ENCODE measurements at places on chromosomes 5 and 9.

GRCh38 chr9:92942688-92943616, 4.4 kb upstream of the FGD3 start:
- DNase-seq = no peak
- no peak overlapping the region for H3K27ac ChIP-seq
- no peaks in the 10 kb centered on the region for H3K27me3 ChIP-seq
- peaks cover 3% of the 10 kb centered on the region for H3K4me1 ChIP-seq

- H3K4me1 ChIP-seq = no peaks in the 10 kb centered on the region
- H3K27me3 ChIP-seq = no peaks in the 10 kb centered on the region
- no peak for DNase-seq
- H3K36me3 ChIP-seq = no peaks in the 10 kb centered on the region
- no peak overlapping the region for H3K4me3 ChIP-seq
Observed at GRCh38 chr5:93359296-93359959, 221.6 kb downstream of the NR2F1-AS1 start.

GRCh38 chr5:172640822-172641358, at the start of gene NEURL1B:
NEURL1B (plus strand) TSS chr5:172641263; CDS start chr5:172641407, 144 bp downstream.
- no peak for DNase-seq
- H3K4me1 ChIP-seq = peaks cover 2% of the 10 kb centered on the region
- H3K4me3 ChIP-seq = peak within 1 kb of the TSS; percentile 90

- H3K4me3 ChIP-seq = no peak overlapping the region
- no peak overlapping the region for H3K27ac ChIP-seq
- no peaks in the 10 kb centered on the region for H3K4me1 ChIP-seq
- DNase-seq = no peak
- H3K36me3 ChIP-seq = peaks cover 16% of the 10 kb centered on the region
Observed at GRCh38 chr9:35001285-35001677, 11.7 kb downstream of the DNAJB5 start.

DNA sequence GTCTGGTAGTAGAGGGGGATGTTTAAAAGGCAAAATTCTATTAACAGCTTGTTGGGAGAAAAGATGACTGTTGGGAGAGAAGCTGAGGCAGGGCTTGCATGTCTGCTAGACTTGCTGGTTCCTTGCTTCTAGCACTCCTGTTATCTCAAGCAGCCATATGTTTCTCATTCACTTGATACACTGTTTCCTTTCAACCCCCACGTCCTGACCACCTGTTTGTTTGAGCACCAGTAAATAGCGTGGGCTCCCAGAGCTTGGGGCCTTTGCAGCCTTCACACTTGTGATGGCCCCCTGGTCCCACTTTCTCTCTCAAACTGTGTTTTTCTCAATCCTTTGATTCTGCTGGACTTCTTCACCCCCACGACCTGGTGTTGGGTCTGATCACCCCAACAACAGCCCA, 111.7 kb upstream of the TMEM161B start:
- H3K27me3 ChIP-seq = no peaks in the 10 kb centered on the region
- DNase-seq = no peak
- H3K36me3 ChIP-seq = no peaks in the 10 kb centered on the region
- H3K27ac ChIP-seq = no peak overlapping the region
- no peak overlapping the region for H3K4me3 ChIP-seq

GRCh38 chr5:150431574-150431973, 18.0 kb downstream of the RPS14 start:
- H3K27ac ChIP-seq = no peak overlapping the region
- no peaks in the 10 kb centered on the region for H3K4me1 ChIP-seq
- DNase-seq = no peak
- H3K27me3 ChIP-seq = no peaks in the 10 kb centered on the region
- no peaks in the 10 kb centered on the region for H3K36me3 ChIP-seq
- no peak overlapping the region for H3K4me3 ChIP-seq

GRCh38 chr9:134641173-134641989, at the start of gene COL5A1:
COL5A1 (plus strand) TSS chr9:134641803; CDS start chr9:134642188, 385 bp downstream.
- H3K4me3 ChIP-seq = peak within 1 kb of the TSS; percentile 82
- H3K27me3 ChIP-seq = no peaks in the 10 kb centered on the region
- peaks cover 5% of the 10 kb centered on the region for H3K4me1 ChIP-seq
- no peaks in the 10 kb centered on the region for H3K36me3 ChIP-seq
- no peak within 1 kb of the TSS for H3K27ac ChIP-seq

DNA sequence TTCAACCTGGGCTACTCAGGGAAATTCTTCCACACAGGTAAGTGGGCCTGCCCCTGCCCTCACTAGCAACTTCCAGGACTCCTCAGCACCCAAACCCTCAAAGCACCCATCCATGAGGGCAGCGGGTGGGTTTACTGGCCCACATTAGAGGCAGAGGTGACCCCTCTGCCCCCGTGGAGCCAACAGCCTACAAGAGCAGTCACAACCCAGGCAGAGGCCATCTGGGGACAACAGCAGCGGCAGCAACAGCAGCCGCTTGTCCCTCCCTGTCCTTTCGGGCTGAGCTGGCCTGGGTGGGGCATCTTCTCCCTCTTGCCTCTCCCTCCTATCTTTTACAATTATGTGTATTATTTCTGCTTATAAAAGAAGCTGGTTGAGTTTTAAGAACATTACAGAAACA, 25.1 kb downstream of the NDST1 start:
- H3K27me3 ChIP-seq = no peaks in the 10 kb centered on the region
- no peak for DNase-seq
- H3K4me3 ChIP-seq = no peak overlapping the region
- H3K4me1 ChIP-seq = peaks cover 3% of the 10 kb centered on the region
- H3K36me3 ChIP-seq = peaks cover 22% of the 10 kb centered on the region
